GM23338 (cell line): ENCODE measurements at places on chromosomes 1 and 21. TPM values are rescaled to one million over a fixed set of nuclear protein-coding genes. Genes with fewer than 3 reads are reported as not detected.

Gene TMEM51
- 5.2 and 7.9 TPM in 2 replicates for total RNA-seq

GRCh38 chr1:232620356-232620969, 9.5 kb downstream of the SIPA1L2 start:
- H3K4me3 ChIP-seq, result peak overlapping the region; percentile 36
- peak overlapping the region; percentile 57; the same call in 1 of the 2 replicates for H3K27ac ChIP-seq
- H3K36me3 ChIP-seq, result no peaks in the 10 kb centered on the region
- peak; percentile 64 for DNase-seq

Gene OR2T2
- total RNA-seq, result not detected in 2 replicates

Gene PCP4
- 1.6 TPM in 1 of 2 replicates, not detected in the other for total RNA-seq

DNA sequence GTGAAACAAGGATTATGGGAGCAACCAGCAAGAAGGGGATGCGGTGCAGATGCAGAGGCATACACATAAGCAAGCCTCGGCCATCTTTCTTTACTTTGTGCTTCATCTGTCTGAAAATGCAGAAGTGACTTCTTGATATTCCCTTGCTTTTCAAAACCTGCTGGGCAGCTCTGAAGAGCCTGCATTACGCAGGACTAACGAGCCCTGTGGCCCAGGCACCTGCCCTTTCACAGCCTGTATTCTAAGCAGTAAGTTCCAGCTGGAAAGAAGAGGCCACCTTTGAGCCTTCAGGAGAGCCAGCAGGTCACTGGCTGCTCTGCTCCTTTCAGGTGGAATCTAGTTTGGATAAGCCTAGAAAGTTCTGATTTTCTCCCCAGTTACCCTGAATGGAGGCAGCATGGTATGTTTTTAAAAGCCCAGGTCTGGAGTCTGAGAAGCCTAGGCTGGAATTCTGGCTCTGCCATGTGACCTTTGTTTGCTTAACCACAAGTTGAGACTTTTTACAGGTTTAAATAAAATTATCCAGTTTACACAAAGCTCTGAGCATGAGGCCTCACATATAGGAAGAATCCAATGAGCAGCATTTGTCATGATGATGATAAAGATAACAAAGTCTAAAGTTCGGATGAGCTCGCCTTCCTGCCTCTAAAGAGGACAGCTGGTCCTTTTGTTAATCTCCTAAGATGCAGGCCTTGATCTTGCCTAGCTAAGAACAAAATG, 122.9 kb downstream of the UBR4 start:
- H3K4me3 ChIP-seq, result no peak overlapping the region
- H3K27me3 ChIP-seq, result no peaks in the 10 kb centered on the region
- no peaks in the 10 kb centered on the region for H3K4me1 ChIP-seq
- H3K27ac ChIP-seq, result no peak overlapping the region
- DNase-seq, result no peak

DNA sequence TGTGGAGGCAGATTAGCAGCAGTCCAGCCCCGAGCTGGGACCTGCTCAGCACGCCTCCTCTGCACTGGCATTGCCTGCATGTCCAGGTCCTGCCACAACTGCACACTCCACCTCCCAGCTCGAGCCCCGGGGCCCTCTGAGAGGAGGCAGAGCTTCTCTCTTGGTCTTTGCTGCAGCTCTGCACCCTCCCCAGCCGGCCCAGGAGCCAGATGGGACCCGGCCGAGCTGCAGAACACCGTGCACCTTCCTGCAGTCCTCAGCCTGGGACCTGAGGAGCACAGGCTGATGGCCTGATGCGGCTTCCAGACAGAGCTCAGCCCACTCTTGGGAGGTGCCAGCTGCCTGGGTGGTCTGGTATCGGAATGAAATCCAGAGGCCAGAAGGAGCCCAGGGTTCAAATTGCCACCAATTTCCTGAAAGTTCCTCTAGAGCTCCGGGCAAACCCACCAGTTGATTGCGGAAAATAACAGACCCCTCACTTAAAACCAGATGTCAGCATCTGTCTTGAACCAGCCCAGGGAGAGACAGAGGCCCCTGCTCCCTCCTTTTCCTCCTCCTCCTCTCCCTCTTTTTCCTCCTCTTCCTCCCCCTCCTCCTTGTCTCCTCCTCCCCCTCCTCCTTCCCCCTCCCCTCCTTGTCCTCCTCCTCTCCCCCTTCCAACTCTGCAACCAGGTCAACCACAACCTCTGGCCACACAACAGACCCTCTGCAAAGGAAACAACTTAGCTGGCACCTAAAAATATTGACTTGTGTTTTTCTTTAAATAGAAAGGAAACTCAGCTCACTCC, 10.6 kb upstream of the SPSB1 start:
- H3K36me3 ChIP-seq, result no peaks in the 10 kb centered on the region
- peaks cover 6% of the 10 kb centered on the region; the same call in 1 of the 2 replicates for H3K4me1 ChIP-seq
- H3K4me3 ChIP-seq, result no peak overlapping the region
- no peaks in the 10 kb centered on the region for H3K27me3 ChIP-seq
- DNase-seq, result no peak

Gene SPRR2B
- total RNA-seq, result not detected in 2 replicates

Gene VHLL
- not detected in 2 replicates for total RNA-seq

- H3K4me3 ChIP-seq, result no peak overlapping the region
- H3K27ac ChIP-seq, result no peak overlapping the region
These were observed 58.7 kb upstream of the ABCG1 start for GRCh38 chr21:42160111-42160721.

GRCh38 chr1:25550683-25551310, 7.4 kb downstream of the LDLRAP1 start:
- H3K4me3 ChIP-seq, result no peak overlapping the region
- no peaks in the 10 kb centered on the region for H3K36me3 ChIP-seq
- H3K4me1 ChIP-seq, result no peaks in the 10 kb centered on the region
- no peak overlapping the region for H3K27ac ChIP-seq
- no peaks in the 10 kb centered on the region for H3K27me3 ChIP-seq

- H3K4me1 ChIP-seq, result peaks cover 18% of the 10 kb centered on the region
- H3K27ac ChIP-seq, result no peak overlapping the region
- no peak overlapping the region for H3K4me3 ChIP-seq
- DNase-seq, result no peak
These were observed 107.6 kb downstream of the BCAR3 start for GRCh38 chr1:93573940-93574469.

DNA sequence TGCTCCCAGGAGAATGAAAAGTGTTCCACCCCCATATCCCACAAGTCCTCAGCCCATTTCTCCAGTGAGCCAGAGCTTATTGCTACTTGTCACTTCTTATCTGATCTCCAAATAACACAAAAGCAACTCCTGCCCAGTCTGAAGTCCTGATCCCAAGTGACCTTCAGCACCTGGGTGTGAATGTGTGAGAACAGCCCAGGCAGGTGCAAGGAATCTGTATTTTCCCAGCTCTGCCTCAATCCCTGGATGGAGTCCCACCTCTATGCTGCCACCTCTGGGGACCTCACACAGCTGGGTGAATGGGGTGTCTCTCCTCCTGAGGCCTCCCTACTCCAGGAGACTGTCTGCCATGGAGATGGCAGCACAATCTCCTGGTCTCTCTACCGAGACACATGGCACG, 402.4 kb upstream of the PROX1 start:
- no peak for DNase-seq
- no peaks in the 10 kb centered on the region for H3K4me1 ChIP-seq
- no peak overlapping the region for H3K4me3 ChIP-seq
- H3K36me3 ChIP-seq, result no peaks in the 10 kb centered on the region

DNA sequence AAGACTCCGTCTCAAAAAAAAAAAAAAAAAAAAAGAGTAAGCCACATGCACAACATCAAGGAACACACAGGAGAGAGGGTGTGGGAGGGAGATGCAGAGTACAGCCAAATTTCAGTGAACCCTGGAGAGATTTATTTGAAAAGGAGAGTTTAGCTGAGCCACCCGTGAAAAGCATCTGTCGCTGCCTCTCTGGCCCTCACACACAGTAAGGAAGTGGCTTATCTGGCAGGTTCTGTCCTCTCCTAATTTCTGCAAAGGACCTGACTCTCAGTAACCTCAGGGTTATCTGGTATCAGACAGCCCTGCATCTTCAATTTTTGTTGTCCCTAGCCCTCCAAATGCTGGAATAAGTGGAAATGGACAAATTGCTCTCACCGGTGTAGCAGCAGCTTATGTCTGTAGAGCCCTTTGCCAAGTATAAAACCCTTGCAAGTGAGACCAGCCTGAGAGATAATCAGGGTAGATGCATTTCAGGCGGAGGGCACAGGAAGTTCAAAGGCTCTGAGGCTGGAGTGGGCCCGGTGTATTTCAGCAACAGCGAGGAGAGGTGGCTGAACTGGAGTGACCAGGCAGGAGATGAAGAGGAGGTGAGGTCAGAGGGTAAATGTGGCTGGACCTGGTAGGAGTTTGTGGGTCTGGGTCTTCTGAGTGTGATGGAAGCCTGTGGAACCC, 16.7 kb upstream of the IL10RB start:
- no peak for DNase-seq
- H3K4me1 ChIP-seq, result no peaks in the 10 kb centered on the region
- H3K27me3 ChIP-seq, result no peaks in the 10 kb centered on the region

Gene FBXO2
- total RNA-seq, result 44.4 and 45.4 TPM in 2 replicates

Gene LINGO4
- not detected in 2 replicates for total RNA-seq

- DNase-seq, result no peak
- no peak overlapping the region for H3K4me3 ChIP-seq
- H3K27ac ChIP-seq, result no peak overlapping the region
- no peaks in the 10 kb centered on the region for H3K36me3 ChIP-seq
- H3K27me3 ChIP-seq, result no peaks in the 10 kb centered on the region
These were observed 98.5 kb upstream of the COL6A1 start for GRCh38 chr21:45883090-45883489.

DNA sequence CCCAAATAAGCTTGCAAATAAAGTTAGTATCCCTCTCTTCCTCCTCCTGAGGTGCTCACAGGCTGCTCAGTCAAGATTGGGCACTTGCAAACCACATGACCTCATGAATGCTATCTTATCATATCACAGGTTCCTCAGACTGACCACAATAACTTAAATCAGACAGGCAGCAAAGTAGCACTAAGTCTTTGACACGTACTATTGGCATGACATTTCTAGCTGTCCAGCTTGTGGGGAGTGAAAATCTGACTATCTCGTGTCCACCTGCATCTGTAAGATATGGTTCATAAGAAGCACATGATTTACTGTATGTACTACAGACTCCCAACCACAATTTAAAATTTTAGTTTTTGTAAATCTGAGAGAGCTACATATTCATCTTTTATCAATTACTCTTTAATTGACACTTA, 58.0 kb upstream of the GFI1 start:
- DNase-seq, result no peak
- H3K36me3 ChIP-seq, result no peaks in the 10 kb centered on the region
- H3K4me1 ChIP-seq, result no peaks in the 10 kb centered on the region

DNA sequence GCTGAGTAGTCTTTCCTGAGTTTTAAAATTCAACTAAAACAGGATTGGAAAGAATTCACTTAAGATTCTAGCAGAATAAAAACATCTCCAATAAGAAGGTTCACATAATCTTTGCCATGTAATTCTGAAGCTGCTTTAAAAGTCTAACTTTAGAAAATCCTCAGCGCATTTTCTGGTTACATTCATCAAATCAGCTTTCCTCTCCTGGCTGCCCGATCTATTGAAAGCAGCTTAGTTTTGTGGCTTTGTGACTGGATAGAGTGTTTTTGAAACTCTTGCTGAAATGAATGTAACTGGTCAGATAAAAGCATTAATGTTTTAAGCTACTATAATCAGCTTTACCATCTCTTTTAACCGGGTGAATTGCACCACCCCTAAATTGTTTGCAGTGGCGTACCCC, 66.8 kb downstream of the DOP1B start:
- H3K36me3 ChIP-seq, result no peaks in the 10 kb centered on the region
- H3K27me3 ChIP-seq, result no peaks in the 10 kb centered on the region
- no peak overlapping the region for H3K27ac ChIP-seq
- H3K4me1 ChIP-seq, result no peaks in the 10 kb centered on the region

Gene TAS1R1
- not detected in 2 replicates for total RNA-seq

DNA sequence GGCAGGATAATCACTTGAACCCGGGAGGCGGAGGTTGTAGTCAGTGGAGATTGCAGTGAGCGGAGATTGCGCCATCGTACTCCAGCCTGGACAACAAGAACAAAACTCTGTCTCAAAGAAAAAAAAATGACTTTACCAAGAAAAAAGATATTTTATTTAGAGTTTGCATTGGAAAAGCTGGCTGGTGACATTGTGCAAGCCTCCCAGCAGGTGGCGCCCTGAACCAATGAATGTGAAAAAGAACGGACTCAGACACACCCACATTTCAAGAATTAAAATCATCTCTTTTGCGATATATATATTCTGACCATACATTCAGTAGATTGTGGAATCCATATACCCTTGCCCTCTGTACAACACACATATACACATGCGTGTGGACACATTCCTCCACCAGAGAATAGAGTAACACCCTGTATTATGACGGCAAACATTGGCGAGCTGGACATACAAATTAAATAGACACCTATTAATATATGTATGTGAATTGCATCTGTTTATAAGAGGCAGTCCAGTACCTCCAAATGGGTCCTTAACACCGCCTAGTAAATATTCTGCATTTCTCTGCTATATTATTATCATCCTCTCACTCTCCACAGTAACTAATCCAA, 39.0 kb upstream of the CADM3 start:
- H3K27me3 ChIP-seq, result no peaks in the 10 kb centered on the region
- no peaks in the 10 kb centered on the region for H3K4me1 ChIP-seq
- peak; percentile 77 for DNase-seq
- H3K4me3 ChIP-seq, result no peak overlapping the region

DNA sequence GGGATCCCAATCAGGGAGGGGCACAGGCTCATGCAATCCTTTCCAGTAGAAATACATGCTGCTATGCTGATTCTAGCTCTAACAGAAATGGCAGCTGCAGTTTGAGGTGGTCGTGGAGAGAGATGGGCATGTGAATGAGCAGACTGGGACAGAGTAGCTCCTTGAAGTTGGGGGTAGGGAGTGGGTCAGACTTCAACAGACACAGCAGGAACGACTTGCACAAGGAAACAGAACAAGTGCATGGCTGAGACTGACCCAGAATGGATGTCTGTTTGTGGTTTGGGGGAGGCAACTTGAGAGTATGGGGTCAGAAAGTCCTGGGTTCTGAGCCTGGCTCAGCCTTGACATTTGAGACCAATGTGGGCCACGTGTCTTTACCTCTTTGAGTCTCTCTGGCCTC, 25.1 kb upstream of the TRABD2B start:
- no peak overlapping the region for H3K27ac ChIP-seq
- no peak for DNase-seq
- H3K36me3 ChIP-seq, result no peaks in the 10 kb centered on the region
- H3K27me3 ChIP-seq, result no peaks in the 10 kb centered on the region
- peaks cover 10% of the 10 kb centered on the region; the same call in 1 of the 2 replicates for H3K4me1 ChIP-seq

Gene FAM72C
- total RNA-seq, result 2.6 and 4.0 TPM in 2 replicates

Gene IGSF9
- total RNA-seq, result 23.5 and 27.6 TPM in 2 replicates

DNA sequence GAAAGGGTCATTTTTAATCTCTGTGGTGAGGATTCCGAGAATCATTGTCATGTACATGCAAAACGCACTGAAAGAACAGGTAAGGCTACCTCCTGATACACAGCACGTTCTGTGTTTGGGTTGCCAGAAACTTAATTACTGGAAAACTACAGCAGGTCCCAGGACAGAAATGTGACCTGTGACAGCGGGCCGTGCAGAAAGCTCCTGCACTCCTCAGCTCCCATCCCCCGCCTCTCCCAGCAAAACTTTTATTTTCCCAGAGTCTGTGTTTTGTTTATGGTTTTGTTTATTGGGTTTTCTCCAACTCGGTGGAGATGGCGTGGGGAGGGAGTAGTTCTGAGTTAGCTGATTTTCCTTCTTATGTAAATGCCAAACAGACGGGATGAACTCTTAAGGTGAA, 44.7 kb downstream of the SLC44A3 start:
- no peaks in the 10 kb centered on the region for H3K27me3 ChIP-seq
- peaks cover 47% of the 10 kb centered on the region for H3K4me1 ChIP-seq
- no peaks in the 10 kb centered on the region for H3K36me3 ChIP-seq
- H3K4me3 ChIP-seq, result 0 out of 2 replicates have a peak overlapping the region, but pooled peaks have one; percentile 3

Gene IQGAP3
- 25.7 and 31.8 TPM in 2 replicates for total RNA-seq

Gene PLA2G5
- total RNA-seq, result 0.16 TPM in 1 of 2 replicates, not detected in the other

Gene RGS1
- total RNA-seq, result not detected in 2 replicates
